ENCODE measurements at places on chromosomes 6 and 20. TPM values are rescaled to one million over a fixed set of nuclear protein-coding genes. Genes with fewer than 3 reads are reported as not detected.

DNA sequence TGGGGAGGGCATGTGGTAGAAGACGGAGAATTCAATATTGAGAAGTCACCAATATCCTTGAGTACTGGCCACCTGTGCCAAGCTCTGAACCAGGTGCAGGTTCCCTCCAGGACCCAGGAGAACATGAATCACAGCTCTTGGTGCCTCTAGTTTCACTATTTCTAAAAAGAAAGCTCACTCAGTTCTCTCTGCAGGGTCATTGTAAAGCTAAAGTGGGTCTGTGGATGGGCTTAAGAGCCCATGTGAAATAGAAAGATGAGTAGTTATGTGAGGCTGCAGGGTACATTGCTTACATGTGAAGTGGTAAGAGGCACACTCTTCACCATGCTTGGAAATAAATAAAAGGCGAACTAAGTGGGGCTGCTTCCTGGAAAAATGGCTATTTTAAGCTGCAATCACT lies 43.6 kb downstream of the ZNF831 start:
- no peak for DNase-seq

DNA sequence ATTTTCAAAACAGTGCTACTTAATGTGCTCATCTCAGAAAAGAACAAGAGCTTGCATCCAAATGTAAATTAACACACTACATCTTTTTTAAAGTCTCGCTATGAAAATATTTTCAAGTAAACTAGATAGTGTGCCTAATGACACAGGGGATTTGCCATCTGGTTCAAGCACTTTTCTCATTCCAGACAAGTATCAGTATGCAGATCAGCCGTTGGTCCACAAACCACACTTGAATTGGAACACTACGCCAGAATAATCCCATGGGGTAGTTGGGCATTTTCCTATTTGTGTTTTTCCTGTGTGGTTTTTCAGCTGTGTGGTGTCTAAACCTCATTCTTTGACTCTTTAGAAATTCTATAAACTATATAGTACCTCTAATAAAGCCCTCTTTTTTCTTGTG lies 256.2 kb downstream of the EPHA7 start:
- no peak for DNase-seq

- DNase-seq: no peak
Measured at GRCh38 chr6:6319952-6320811, at the start of gene F13A1. Gene F13A1 (minus strand): TSS chr6:6320662. CDS start chr6:6318664, 1,998 bp downstream.

DNA sequence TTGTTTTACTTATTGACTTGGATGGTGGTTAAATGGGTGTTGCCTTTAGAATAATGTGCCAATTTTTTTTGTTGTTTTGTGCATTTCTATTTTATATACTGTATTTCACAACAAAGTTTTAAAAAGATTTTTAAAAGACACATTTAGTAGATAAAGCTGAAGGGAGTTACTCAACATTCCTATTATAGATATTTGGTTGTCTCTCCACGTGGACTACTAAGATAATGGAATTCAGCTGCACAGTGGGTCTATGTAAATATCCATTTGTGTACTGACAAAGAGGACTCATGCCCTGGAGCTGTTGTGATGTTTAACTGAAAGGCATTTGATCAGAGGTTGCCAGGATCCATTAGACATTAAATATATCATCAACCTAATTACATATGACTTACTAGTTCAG lies 23.2 kb upstream of the FAM135A start:
- no peak for DNase-seq

GRCh38 chr6:33170176-33171015 lies 21.9 kb downstream of the COL11A2 start:
- no peak for DNase-seq

DNA sequence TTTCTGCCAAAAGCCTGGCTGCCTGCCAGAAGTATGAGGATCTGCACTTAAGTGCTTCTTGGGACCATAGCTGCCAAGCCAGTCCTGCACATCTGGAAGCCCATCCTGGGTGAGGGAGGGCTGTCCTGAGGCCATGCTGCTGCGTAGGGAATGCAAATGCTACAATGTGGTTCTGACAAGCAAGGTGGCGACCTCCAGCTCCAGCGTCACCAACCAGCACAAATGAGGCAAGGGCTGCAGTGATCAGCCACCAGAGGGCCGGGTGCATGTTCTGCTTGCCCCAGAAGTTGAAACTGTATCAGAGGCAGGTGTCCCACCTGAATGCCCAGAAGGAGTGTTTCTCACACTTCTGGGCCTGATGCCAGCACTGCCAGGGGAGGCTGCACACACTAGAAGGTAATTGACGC lies 99.1 kb upstream of the KCNQ5 start:
- no peak for DNase-seq

DNA sequence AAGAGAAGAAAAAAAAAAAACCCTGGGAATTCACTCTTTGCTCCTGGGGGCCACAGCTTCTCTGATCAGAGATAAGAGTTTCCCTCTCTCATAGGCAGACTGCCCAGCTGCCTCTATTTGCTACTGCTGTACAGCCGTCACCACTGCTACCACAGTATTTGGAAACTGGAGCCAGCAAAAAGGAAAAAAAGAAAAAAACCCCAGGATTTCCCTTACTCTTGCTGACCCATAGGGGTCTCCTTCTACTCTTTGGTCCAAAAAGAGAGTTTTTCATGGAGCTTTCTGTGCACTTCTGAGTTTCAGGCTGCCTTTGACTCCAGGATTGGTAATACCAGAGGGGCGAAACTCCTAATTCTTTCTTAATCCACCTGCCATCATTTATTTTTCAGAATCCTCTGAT lies 89.7 kb downstream of the MDGA1 start:
- peak; percentile 42 for DNase-seq

DNA sequence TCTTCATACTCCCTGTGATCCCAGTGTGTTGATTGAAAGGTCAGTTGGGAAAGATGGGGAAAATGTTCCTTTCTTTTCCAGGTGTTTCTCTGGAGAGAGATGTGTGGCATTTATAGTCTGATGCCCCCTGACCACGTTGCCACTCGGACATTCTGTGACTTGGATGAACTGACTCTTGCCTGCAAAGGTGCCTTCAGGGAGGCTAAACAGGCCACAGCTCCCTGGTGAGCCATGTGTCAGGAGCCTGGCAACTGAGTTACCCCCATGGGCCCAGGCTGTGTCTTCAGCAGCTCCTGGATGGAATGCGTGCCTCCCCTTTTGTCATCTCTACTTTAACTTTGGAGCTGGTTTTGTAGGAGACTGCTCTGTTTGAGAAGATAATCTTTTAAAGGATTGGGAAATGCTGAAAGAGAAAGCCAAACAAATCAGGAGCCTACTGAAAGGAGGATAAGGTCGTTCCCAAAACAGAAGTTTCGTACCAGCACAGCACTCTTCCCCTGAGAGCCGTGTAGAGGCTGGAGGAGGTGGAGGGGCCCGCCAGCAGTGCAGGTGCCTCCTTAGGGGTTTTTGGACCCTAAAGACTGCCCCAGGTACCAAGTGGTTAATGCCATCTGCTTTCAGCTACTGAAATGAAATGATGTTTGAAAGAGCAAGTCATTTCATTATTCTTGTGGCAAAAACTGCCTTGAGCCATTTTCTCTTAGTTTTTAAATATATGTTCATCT lies 322.8 kb downstream of the ZFAND3 start:
- no peak for DNase-seq

DNA sequence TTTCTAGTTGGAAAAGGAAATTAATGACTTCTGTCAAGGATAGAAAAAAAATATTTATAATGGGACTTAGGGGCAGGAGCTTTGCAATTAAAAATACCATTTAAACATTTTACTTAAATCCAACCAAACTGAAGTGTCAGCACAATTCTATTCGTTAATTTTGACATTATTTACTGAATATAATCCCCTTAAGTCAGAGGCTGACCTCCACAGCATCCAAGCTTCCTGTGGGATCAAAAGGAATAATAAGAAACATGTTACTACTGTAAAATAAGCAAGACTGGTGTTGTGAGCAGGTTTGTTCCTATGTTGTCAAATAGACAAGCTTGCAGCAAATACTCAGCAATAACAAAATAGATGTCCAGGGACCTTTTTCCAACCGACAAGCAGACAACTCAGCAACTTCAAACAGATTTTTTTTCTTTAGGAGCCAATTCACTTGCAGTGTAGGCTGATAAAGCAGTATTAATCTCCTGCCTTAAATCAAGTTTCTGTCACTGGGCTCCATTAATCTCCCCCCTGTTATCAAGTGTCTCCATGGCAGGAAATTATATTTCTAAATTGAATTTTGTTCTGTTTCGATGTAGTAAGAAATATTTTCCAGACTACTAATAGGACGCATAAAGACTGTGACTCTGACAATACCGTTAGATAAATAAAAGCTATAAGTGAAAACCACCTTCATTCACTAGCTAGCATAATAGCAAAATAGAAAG lies 157.4 kb downstream of the HACE1 start:
- DNase-seq: no peak

DNA sequence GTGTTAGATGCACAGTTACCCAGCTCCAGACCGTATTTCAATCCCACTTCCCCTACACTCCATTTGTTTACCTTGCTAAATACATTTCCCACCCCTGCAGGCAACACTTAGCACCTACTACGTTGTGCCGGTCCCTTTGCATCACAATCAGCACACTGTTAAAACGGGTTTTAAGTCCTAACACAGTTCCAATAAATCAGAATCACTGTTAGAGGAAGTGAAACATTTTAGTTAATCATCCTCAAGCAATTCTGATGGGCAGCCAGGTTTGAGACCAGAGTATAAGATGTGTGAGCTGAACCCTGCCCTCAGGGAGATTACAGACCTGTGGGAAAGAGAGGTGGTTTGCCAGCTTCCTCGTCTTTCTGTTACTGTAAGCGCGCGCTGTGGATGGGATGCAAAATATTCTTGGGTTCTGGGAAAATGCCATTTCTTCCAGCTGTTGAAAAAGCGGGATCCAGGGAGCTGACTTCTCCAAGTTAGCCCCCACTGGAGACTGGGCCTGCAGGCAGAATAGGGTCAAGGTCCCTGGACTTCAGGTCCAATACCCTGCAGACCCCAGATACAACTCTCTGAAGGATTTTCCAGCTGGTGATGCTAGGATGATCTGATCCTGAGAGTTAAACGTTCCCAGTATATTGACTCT lies 3.1 kb downstream of the ZCCHC3 start:
- DNase-seq: no peak

DNA sequence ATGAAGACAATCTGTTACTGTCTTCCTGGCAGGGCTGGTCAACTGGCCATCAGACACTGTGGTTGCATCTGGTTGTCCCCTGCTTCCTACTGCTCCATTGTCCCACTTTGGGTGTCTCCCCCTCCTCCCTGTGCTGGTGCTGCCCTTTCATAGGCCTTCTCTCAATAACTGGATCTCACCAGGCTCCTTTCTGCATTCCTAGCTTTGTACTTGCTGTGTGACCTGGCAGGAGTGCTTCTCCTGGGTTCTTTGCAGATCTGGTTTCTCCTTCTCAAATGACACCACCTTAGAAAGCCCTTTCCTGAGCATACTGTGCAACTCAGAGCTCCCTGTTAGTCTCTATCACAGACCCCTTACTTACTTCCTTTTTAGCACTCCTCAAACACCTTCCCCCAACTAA lies 223.0 kb downstream of the BCKDHB start:
- DNase-seq: no peak

DNA sequence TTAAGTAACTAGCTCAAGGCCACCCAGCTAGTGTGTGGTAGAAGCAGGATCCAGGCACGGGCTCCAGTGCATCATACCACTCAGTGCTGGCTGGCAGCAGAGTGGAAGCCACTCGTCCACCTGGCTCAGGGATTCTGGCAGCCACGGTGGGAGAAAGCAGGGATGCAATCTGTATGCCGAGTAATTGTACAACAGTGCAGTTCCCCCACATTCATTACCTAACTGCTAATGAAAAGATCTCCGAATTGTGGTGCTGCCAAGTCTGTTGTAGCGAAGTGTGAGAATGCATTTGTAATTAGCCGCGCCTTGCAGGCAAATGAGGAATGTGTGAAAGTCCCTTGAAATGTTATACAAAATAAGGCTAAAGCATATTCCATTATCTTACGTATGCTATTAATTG lies 29.0 kb downstream of the KCNG1 start:
- no peak for DNase-seq

DNA sequence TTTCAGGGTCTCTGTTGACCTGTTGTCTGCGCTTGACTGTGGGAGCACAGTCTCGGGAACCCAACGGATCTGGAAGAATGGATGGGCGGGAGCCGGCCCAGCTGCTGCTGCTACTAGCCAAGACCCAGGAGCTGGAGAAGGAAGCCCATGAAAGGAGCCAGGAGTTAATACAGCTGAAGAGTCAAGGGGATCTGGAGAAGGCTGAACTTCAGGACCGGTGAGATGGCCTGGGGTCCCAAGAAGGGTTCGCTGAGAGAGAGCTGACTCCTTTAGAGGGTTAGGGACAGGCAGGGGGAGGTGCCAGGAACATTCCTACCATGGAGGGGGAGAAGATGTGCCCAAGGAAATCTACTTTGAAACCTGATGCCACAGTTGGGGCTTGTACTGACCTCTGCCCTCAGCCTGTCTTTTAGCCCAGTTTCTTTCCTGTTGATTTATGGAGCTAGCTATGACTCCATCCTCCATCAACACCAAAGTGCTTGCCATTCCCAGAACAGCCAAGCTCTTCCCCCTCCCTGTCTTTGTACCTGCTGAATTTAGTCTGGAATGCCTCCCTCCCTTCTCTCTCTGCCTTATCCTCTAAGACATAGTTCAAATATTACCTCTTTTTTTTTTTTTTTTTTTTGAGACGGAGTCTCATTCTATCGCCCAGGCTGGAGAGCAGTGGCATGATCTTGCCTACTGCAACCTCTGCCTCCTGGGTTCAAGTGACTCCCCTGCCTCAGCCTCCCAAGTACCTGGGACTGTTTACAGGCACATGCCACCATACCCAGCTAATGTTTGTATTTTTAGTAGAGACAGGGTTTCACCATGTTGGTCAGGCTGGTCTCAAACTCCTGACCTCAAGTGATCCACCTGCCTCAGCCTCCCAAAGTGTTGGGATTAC lies 12.2 kb downstream of the CEP250 start:
- no peak for DNase-seq

GRCh38 chr6:118080547-118080946 lies 173.5 kb downstream of the SLC35F1 start:
- DNase-seq: peak; percentile 67

DNA sequence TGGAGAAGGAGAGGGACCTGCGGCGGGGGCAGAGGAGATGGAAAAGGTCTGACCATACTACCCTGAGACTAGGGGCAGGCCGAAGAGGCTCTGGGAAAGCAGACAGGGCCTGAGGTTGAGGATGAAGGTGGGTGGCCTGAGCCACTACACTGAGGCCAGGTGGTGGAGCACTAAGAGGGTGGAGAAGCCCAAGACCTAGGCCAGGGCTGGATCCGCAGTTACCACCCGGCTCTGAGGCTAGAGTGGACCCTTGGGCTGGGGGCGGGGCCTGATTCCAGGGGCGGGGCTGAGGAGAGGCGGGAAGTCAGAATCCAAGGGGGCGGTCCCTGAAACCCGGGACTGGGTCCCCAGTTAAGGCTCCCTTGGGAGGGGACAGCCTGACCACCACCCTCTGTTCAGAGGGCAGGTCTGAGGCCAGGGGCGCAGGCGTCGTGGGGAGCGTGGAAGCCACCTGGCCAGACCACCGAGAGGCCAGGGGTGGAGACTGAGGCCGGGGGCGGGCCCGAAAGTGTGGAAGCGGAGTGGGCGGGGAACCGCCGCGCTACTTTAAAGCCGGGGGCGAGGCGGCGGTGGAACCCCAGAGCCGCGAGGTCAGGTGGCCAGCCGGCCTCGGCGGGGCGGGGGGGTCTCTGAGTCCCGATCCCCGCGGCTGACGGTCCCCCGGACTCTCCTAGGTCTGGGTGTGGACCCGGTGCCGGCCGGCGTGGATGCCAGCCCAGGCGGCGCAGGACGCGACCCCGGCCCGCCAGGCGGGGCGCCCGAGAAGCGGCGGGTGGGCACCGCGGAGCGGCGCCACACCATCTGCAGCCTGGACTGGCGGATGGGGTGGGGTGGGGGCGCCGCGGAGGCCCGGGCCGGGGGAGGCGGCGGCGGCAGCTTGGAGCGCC lies 8.3 kb downstream of the CCM2L start:
- DNase-seq: no peak

The LYRM4 gene
- total RNA-seq: 41.0 TPM

The LHFPL5 gene
- total RNA-seq: 0.44 TPM

The C6orf52 gene
- total RNA-seq: 0.99 TPM
